ENCODE measurements at places on chromosomes 16 and 17. TPM values are rescaled to one million over a fixed set of nuclear protein-coding genes. Genes with fewer than 3 reads are reported as not detected.

Gene TBC1D3C
- total RNA-seq = 0.32 TPM

Gene BICDL2
- not detected for total RNA-seq

Gene IGF2BP1
- 0.97 TPM for total RNA-seq

Gene DOC2B
- 0.32 TPM for total RNA-seq

Gene TMC8
- total RNA-seq = not detected
